ENCODE measurements at places on chromosomes 4 and X. TPM values are rescaled to one million over a fixed set of nuclear protein-coding genes. Genes with fewer than 3 reads are reported as not detected.

Gene FGF13
- not detected for total RNA-seq

Gene TMSB15C
- total RNA-seq: 6.5 TPM

Gene EDNRA
- not detected for total RNA-seq

Gene XKRX
- under 0.01 TPM for total RNA-seq

Gene SFRP2
- total RNA-seq: not detected

Gene ITIH6
- not detected for total RNA-seq

Gene SPARCL1
- 0.32 TPM for total RNA-seq

Gene HSFX2
- total RNA-seq: 0.32 TPM

Gene CLDN34
- not detected for total RNA-seq

Gene TMEM271
- total RNA-seq: not detected

Gene RBMX2
- total RNA-seq: 19.5 TPM

Gene ZNF157
- total RNA-seq: not detected

Gene SH3D19
- 26.4 TPM for total RNA-seq

Gene CYLC1
- not detected for total RNA-seq

Gene SMPX
- total RNA-seq: not detected

Gene DCAF4L1
- under 0.01 TPM for total RNA-seq

Gene MMGT1
- total RNA-seq: 6.8 TPM

Gene BDH2
- total RNA-seq: 60.2 TPM

Gene CLDN22
- not detected for total RNA-seq

Gene RBM46
- not detected for total RNA-seq

Gene SLC9A7
- total RNA-seq: 18.7 TPM

Gene GPC3
- not detected for total RNA-seq

Gene CLCN4
- total RNA-seq: 15.6 TPM

Gene DHX15
- total RNA-seq: 200 TPM

Gene PTPN13
- total RNA-seq: 12.5 TPM

Gene USP51
- total RNA-seq: 1.7 TPM

Gene FMR1
- total RNA-seq: 20.5 TPM

Gene COL4A6
- 0.97 TPM for total RNA-seq

Gene CXorf49B
- total RNA-seq: not detected

Gene AWAT2
- total RNA-seq: 0.32 TPM

Gene RGN
- under 0.01 TPM for total RNA-seq

Gene TLR8
- not detected for total RNA-seq

Gene CCNG2
- 15.5 TPM for total RNA-seq

Gene TMSB15B
- total RNA-seq: 10.7 TPM

Gene PNMA5
- not detected for total RNA-seq

Gene AKAP4
- not detected for total RNA-seq

Gene CRMP1
- total RNA-seq: not detected

Gene MAGEC2
- total RNA-seq: not detected

Gene SHISA3
- 27.9 TPM for total RNA-seq

Gene CD40LG
- not detected for total RNA-seq

Gene MBNL3
- total RNA-seq: 2.3 TPM

All from epithelial cell of umbilical artery (primary cell).